ENCODE measurements at places on chromosomes 6 and 20.
A peak's percentile ranks its signal among the peaks of the same experiment; 100 is the strongest.

DNA sequence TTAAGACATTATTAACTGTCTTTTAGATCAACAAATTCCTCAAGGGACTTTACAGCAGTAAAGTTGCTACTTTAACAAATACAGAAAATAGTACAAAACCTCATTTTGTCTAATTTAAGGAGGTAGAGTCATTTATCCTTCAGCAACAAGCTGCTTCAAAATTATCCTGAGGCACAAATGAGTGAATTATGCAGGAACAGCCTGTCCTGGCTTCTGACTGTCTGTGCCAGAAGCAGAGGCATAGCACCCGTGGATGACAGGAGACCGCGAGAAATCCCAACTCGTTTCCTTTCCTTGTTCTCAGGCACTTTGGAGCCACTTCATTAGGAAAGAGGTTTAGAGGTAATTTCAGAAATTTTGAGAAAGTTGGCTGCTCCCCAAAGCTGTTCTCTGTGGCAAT is 549.2 kb upstream of the BTBD3 start:
- no peak for DNase-seq

DNA sequence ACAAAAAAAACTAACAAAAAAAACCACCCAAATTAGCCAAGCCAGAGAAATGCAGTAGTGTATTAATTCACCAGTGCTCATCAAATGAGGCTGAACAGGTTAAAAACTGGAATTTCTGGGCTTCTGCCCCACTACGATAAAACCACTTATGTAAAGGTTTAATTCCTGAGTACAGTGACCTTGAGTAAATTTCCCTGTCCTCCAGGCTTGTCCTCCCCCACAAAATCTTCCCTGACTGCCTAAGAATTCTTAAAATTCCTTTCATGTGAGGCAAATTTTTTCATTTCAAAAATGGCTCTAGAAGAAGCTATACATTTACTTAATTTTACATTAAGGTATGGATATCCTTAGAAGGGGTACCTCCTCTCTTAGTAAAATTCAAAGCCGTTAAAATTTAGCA is 80.1 kb upstream of the ID4 start:
- no peak for DNase-seq

DNA sequence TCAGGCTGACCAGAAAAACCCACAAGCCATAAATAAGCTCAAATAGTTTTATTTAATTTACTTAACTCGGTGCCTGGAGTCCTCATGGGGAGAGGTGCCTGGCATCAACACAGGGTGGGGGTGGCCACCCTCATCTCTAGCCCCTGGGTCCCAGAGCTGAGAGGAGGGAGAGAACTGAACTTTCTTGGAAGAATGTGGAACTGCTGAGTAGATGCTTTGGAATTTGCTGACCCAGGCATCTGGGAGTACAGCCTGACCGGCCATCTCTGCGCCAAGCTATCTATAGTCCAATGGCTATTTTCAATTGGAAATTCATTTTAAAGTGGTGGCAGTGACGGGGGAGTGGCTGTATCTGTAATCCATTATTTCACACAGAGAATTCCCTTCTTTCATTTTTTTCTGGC is 104.8 kb downstream of the CDH26 start:
- no peak for DNase-seq

GRCh38 chr6:97629180-97629579 is 346.2 kb upstream of the MMS22L start:
- DNase-seq, result no peak

- DNase-seq, result no peak
Observed at GRCh38 chr6:7763881-7764280, 38.0 kb downstream of the BMP6 start.

DNA sequence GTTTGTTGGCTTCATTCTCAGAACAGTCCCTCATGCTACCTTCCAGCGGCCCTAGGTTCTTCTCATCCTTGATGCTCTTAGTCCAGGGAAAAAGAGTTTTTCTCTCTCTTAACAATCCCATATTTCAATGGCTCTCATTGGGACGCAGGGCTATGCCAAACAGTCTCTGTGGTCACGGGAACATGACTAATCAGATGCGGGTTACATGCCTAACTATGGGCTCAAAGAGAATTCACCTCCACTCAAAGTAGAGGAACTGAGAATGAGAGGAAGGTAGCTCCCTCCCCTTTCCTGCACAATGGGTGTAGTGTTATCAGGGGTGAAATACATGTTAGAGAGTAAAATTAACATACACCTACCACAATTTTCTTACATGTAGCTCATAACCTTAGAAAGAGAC is 18.1 kb upstream of the ATRN start:
- DNase-seq, result no peak

GRCh38 chr20:32457479-32457986 is 99.4 kb downstream of the ASXL1 start:
- no peak for DNase-seq

- DNase-seq, result no peak
Observed at GRCh38 chr20:50814438-50815161, 19.7 kb downstream of the BCAS4 start.

DNA sequence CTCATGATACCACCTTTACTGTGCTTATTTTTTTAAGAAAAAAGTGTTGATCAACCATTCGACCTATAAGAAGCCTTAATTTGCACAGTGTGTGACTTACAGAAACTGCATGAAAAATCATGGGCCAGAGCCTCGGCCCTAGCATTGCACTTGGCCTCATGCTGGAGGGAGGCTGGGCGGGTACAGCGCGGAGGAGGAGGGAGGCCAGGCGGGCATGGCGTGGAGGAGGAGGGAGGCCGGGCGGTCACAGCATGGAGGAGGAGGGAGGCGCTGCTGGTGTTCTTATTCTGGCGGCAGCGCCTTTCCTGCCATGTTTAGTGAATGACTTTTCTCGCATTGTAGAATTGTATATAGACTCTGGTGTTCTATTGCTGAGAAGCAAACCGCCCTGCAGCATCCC is 15.6 kb upstream of the SLC22A1 start:
- DNase-seq, result no peak

- no peak for DNase-seq
Observed at GRCh38 chr6:108739496-108740330, 108.5 kb upstream of the ARMC2 start.

- no peak for DNase-seq
Observed at GRCh38 chr6:88813045-88813444, 150.4 kb downstream of the RNGTT start.

- no peak for DNase-seq
Observed at GRCh38 chr6:54629131-54629530, 217.4 kb upstream of the FAM83B start.

- no peak for DNase-seq
Observed at GRCh38 chr6:9334979-9335378, 899.6 kb upstream of the SLC35B3 start.

DNA sequence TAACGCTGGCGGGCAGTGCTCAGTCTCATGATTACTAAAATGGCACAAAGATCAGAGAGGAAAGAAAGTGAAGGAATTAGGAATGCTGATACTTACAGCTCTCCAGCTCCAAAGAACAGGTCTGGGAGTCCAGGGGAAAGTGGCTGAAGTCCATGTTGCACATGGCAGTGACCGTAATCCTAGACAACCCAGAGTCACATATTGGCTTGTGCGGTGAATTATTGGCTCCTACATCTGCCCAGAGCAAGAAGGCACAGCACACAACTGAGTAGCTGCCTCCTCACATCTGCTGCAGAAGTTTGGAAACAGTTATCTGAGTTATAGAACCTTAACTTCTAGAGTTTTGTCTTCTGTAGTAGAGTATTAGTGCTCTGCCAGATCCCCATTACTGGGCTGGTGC is 47.2 kb downstream of the GABRR2 start:
- DNase-seq, result no peak

GRCh38 chr20:58461899-58462298 is 53.3 kb downstream of the APCDD1L start:
- DNase-seq, result no peak

- DNase-seq, result no peak
Observed at GRCh38 chr6:139439349-139439748, 64.9 kb upstream of the CITED2 start.

- DNase-seq, result peak; percentile 42
Observed at GRCh38 chr6:89148016-89148750, 2.3 kb downstream of the PM20D2 start.

DNA sequence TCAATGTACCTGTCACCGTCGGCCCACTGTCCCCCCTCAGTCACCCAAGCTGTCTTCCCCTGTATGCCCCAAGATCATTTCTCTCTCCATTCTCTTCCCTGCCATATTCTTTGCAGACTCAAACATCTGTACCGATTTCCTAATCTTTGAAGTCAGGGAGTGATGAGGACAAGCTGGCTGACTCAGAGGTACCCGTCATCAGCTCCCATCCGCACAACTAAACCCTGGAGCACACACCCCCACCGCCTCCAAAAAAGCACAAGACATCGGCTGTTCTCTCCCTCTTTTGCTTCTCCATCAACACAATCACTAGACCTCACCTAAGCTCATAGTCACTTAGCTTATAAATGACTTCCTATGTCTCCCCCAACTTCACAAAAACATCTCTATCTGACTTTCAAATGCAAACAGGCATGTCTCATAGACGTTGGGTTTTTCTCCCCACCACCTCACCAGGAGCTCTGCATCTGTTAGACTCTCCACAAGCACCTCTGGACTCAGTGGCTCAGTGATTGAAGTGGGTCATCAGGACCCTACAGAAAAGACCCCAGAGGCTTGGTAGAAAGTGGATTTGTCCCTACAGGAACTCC is 11.5 kb upstream of the NFATC2 start:
- no peak for DNase-seq

DNA sequence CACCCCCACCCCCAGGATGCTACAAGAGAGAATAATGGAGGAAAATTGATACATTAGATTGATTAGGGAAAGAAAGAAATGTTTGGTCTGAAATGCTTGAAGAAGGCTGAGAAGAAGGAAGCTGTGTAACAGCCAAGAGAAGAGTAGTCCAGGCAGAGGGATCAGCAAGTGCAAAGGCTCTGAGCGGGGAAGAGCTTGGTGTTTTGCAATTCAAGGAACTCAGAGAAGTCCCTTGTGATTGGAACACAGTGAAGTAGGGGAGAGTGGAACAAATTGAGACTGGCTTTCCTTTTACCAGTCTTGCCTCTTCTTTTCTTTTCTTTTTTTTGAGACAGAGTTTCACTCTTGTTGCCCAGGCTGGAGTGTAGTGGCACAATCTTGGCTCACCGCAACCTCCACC is 76.6 kb upstream of the CHD6 start:
- no peak for DNase-seq

- no peak for DNase-seq
Observed at GRCh38 chr20:20259533-20259932, 108.4 kb upstream of the INSM1 start.

DNA sequence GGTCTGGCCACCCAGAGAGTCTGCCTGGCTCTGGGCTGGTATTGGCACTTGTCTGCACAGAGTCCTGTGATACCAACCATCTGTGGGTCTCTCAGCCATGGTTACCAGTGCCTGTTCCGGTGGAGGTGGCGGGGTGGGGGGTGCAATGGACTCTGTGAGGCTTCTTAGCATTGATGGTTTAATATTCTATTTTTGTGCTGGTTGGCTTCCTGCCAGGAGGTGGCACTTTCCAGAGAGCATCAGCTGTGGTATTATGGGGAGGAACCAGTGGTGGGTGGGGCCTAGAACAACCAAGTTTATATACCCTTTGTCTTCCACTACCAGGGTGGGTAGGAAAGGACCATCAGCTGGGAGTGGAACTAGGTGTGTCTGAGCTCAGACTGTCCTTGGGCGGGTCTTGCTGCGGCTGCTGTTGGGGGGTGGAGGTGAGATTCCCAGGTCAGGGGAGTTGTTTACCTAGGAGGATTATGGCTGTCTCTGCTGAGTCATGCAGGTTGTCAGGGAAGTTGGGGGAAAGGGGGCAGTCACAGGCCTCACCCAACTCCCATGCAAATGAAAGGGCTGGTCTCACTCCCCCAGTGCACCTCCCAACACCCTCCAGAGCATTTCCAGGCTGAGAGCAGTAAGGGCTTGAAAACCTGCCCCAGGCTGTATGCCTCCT is 117.5 kb downstream of the FLRT3 start:
- no peak for DNase-seq

DNA sequence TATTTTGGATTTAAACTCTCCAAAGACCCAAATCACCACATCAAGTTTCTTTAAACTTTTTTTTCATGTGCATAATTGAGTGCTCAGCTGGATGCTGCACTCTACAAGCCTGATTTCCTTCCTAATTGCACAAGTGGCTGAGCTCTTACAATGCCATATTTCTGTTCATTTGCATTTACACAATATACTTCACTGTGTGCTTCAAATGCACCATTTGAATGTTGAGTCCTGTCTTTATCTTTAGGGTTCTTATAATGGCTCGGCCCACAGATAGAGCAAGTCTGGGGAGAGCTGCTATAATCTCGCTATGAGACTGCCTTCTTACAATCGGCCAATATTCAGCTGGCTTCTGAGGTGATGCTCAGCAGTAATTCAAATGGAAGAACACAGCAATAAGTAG is 200.6 kb upstream of the MAP3K7 start:
- no peak for DNase-seq

DNA sequence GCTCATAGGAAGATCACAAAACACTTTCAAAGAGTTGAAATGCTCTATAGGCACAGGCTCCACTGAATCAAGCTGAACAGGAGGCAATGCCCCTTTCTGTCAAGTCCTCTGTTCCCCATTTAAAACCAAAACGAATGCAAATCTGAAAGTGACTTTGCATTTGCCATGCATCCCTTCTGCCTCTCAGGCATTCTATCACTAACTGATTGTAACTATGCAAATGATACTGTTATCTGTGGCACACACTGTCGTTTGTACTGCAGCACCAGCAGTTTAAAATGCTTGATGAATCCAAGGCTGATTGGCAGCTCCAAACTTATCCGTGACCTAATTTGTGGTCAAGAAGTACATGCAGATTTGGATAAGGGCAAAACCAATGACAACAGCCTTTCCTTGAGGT is 1067.5 kb upstream of the MAP3K7 start:
- DNase-seq, result no peak

DNA sequence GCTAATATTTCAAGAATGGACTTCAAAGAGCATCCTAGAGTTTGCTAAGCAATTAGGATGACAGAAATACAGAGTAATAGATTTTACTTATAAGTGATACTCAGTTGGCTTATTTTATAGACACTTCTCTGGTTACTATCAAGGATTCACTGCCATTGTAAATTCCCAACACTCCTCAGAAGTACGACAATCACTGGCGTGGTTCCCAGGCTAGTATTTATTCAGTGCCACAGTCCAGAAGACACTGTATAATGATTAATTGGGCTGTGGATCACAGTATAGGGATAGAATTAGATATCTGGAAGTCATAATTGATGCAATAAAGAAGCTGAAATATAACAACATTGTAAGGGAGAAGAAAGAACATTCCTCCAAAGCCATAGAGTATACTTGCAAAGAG is 15.7 kb downstream of the MANEA start:
- DNase-seq, result no peak

- no peak for DNase-seq
Observed at GRCh38 chr6:163797296-163797845, 382.9 kb downstream of the QKI start.

- no peak for DNase-seq
Observed at GRCh38 chr6:98137391-98137790, 697.0 kb upstream of the POU3F2 start.

GRCh38 chr6:43687079-43687436 is 533 bp downstream of the MRPS18A start:
- no peak for DNase-seq

- DNase-seq, result no peak
Observed at GRCh38 chr6:111888928-111889695, 15.9 kb upstream of the FYN start.

- no peak for DNase-seq
Observed at GRCh38 chr6:7532821-7533220, 8.7 kb upstream of the DSP start.
